RWPE1 (cell line): ENCODE measurements at places on chromosomes 12 and 14.

DNA sequence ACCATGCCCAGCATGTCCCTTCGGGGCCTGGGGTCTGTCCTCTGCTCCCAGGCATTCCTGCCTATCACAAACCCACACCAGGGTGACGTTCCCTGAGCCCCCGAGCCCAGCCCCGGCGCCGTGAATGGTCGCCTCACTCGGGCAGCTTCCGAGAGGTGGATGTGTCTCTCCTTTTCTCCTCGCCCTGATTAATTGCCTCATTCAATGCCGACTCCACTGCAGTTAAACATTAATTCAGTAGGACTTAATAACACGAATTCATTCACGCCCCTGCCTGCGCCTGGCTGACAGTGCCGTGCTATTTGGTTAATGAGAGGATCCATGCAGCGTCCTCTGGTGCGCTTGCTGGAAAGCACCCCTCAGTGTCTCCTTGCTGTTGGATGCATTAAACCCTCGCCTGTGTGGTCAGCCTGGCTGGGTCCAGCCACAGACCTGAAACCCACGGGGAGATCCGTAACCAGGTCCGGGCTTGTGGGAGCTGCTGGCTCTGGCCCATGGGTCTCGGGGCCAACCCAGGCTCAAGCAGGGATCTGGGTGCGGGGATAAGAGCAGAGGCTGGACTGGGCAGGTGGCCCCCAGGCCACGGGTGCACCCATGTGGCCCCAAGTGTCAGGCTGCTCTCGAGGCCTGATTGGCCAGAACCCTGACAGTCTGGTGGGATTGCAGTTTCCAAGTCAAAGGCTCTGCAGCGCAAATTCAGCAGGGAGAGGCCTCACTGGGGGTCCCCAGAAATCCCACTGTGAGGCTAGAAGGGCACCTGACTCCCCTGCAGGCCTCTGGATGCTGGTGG is 55.4 kb downstream of the FBRSL1 start:
- DNase-seq: no peak

DNA sequence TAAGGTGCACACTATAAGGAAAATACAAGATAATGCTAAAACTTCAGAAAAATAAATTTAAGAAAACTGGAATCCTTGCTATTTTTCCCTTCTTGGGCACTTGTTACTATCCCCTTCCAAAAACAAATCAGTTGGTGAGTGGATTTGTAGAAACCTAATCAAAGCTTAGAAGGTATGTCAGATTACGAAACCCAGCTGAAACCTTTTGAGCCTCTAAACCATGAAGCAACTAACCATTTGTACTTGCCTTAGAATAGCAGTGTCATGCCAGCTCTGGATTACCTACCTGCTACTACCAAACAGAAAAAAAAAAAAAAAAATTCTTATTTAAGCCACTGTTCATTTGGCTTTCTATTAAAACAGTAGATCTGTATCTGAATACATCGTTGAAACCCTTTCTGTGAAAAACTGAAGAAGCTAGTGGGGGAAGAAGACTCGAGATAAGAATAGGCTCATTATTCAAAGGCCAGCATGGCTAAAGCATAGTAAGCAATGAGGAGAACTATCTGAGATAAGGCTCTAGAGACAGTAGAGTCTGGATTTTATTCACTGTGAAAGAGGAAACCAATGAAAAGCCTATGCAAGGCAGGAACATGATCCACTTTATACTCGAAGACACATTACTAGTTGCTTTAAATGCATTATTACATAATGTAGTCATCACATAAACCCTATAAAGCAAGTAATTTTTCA is 30.2 kb downstream of the OSBPL8 start:
- DNase-seq: no peak

GRCh38 chr14:93619176-93619793 is 169.0 kb downstream of the PRIMA1 start:
- peak; percentile 40 for DNase-seq

DNA sequence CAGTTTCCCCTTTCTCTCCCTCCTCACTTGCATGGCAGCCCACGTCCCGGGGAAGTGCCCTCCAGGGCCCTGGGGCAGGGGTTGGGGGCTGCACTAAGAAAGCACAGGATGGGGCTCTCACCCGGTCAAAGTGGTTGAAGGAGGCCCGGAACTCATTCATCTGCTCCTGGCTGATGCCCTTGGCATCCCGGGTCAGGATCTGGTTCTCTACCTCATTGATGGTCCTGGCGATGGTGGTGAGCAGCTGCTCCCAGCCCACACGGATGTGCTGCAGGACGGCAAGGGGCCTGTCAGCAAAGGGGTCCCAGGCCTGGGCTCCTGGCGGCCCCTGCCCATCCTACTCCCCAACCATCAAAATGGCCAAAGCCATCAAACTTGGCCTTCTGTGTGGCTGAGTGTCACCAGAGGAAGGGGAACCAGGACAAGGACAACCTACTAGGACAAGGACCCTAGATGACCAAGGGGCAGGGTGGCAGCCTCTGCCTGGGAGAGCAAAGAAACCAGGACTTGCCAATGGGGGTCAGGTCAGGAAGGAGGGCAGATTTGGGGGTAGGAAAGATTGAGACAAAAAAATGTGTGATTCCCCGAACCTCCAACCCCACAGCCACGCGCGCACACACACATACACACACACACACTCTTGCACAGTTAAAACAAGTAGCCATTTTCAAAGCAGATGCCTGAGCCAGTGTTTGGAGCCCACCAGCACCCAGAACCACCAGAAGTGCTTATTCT is 87.1 kb upstream of the ZFP36L1 start:
- DNase-seq: no peak

- DNase-seq: no peak
Measured at GRCh38 chr14:65472189-65472588, 59.7 kb downstream of the FUT8 start.

- no peak for DNase-seq
Measured at GRCh38 chr12:144650-145284, 69.2 kb downstream of the SLC6A12 start.

GRCh38 chr14:21704338-21704737 is 30.7 kb upstream of the OR4E1 start:
- no peak for DNase-seq

GRCh38 chr12:105090361-105090760 is 6.1 kb upstream of the ALDH1L2 start:
- no peak for DNase-seq

DNA sequence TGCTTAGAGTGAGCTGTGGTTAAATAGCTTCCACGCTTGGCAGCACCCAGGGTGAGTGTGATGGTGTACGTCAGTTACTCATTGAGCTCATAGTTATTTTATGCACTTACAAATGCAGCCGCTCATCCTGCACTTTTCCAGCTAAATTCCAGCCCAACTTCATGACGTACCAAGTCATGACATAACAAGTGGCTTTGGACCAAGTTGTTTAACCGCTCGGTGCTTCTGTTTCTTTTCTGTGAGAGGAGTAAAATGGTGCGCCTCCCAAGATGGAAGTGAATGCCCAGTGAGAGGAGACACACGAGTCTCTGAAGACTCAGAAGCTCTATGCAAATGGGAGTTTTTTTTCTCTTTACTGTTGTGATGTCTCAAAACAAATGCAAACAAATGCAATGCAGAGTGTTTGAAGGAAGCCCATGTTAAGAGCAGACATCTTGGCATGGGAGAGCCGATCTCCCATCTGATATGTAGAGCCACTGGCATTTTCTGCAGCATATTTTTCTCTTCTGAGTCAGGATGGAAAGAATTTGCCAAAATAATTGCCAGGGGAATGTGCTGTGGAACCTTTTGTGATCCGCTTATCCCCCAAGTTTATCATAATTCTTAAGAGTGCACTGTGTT is 72.2 kb downstream of the FBXW8 start:
- DNase-seq: no peak

DNA sequence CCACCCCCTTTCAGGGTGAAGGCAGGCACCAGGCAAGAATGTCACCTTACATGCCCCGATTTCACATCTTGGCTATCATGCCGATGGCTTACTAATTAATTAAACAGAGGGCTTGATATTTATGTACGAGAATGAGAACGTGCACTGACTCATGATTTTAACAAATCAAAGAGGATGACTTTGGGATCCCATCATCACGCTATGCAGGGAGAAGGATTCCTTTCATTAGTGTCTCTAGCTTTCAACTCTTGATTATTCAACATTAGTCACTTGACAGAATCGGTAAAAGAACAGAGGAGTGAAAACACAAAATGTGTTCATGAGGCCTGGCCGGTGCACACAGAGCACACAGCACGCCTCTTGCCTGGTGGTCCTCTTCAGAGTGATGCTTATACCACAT is 80.6 kb downstream of the PRKAB1 start:
- DNase-seq: peak; percentile 32

- no peak for DNase-seq
Measured at GRCh38 chr12:6265038-6265405, 45.5 kb upstream of the PLEKHG6 start.

GRCh38 chr12:104620837-104621531 is 164.2 kb downstream of the CHST11 start:
- DNase-seq: no peak

DNA sequence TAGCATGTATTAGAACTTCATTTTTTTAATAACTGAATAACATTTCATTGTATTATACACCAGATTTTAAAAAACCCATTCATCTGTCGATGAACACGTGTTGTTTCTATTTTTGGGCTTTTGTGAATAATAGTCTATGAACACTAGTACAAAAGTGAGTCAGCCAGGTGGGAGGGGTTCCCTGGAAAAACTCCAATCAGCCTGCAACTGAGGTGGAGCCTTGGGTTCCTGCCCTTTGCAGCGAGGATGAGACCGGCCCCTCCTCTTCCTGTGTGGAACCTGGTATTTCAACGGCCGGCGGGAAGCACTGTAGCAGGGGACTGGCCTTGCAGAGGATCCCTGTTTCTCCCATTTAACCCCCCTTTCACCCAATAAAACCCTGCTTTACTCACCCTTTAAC is 56.1 kb downstream of the LMNTD1 start:
- DNase-seq: peak; percentile 37

DNA sequence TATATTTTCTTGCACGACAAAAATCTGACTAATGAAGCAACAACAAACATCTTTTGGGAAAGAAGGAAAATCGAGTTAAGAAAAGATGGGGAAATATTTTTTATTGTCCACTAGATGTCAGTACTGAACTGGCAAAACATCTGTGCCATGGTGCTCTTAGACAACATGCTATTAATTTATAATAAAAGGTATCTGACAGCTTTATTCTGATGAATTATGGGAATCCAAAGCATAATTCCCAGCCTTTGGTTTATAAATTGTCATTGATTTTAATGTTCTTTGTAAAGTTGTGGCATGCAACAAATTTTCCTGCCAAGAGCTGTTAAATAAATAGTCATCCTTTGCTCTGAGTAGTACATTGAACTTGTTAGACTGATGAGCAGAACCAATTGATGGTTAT is 231.2 kb downstream of the ETNK1 start:
- DNase-seq: peak; percentile 13

GRCh38 chr12:79690638-79691510 is at the start of gene PAWR:
TSS of gene PAWR (minus strand) at chr12:79690964. CDS start at chr12:79690244, 720 bp downstream.
- peak; percentile 64 for DNase-seq

DNA sequence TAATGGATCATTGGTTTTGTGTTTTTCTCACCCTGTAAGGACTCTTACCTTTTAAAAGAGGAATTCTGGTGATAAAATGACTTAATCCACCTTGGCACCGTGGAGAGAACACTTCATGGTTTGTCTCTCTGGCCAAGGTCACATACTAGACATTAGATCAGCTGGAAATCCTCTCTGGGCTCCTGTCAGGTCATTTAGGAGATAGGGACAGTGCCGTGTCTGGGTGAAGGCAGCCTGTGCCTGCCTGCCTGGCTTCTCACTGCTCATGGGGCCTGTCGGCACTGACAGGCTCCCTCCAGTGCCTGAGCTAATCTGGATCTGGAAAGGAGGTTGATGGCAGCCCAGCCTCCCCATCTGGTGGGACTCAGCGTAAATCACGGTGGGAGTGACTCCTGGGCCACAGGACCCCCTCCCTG is 5.7 kb downstream of the CRADD start:
- no peak for DNase-seq

- DNase-seq: no peak
Measured at GRCh38 chr14:81157431-81157830, 63.3 kb downstream of the GTF2A1 start.

- no peak for DNase-seq
Measured at GRCh38 chr12:13377698-13378097, 181.2 kb downstream of the EMP1 start.

DNA sequence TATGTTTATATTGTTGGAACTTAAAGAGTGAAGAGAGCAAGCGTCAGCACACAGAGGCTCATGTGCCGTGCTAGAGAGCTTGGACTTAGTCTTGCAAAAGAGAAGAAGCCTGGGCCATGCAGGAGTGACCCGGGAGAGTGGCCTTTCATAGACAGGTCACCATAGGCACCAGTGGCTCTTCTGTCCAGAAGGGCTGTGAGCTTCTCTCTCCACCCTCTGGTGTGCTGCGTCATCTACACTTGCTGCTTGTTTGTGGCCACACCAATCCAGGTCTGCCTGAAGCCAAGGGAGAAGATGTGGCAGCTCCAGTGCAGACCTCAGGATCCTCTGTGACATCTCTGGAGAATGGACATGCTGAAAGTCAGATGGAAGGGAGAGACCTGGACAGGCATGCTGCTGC is 74.4 kb downstream of the NTF3 start:
- DNase-seq: no peak

GRCh38 chr12:109937371-109937770 is 37.3 kb downstream of the TCHP start:
- DNase-seq: no peak

DNA sequence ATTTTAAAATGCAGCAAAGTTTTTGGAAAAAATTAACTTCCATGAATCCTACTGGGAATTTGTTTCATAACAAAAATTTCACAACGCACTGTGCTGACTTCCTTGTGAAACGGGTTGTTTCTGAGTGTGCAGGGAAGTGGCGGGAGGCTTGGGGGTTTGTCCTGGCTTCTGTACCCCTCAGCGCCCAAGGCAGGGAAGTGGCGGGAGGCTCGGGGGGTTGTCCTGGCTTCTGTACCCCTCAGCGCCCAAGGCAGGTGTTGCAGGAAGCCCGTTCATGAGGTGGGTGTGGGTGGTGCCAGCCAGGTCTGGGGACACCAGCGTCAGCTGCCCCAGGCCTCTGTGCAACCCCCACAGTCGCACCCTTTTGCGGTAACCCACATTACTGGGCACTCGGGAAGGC is 25.1 kb downstream of the ADGRD1 start:
- no peak for DNase-seq

GRCh38 chr12:21343636-21344035 is 8.9 kb upstream of the SLCO1A2 start:
- DNase-seq: no peak

GRCh38 chr14:46734286-46734685 is 82.7 kb upstream of the RPL10L start:
- no peak for DNase-seq

DNA sequence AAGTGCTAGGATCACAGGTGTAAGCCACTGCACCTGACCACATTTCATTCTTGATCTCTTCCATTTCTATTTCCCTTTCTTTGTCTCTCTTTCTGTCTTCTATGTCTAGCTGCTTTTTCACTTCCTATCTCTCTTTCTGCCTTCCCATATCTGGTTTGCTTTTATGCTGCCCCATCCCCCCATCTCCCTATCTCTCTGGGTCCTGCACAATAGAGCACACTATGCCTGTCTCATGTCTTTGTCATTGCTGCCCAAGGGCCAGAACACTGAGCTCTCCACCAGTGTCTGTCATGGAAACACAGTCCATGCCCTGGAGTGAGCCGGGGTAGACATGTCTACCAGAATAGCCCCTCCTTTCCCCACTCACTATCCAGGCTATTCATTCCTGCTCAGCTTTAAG is 12.3 kb upstream of the RARG start:
- no peak for DNase-seq

- no peak for DNase-seq
Measured at GRCh38 chr14:95685978-95686922, at the start of gene TCL1B. TSS of gene TCL1B (plus strand) at chr14:95686426. CDS start at chr14:95686468, 42 bp downstream.

GRCh38 chr12:116202433-116202832 is 75.1 kb downstream of the MED13L start:
- no peak for DNase-seq
